ENCODE measurements at places on chromosomes 5 and 9.
A peak's percentile ranks its signal among the peaks of the same experiment; 100 is the strongest.

DNA sequence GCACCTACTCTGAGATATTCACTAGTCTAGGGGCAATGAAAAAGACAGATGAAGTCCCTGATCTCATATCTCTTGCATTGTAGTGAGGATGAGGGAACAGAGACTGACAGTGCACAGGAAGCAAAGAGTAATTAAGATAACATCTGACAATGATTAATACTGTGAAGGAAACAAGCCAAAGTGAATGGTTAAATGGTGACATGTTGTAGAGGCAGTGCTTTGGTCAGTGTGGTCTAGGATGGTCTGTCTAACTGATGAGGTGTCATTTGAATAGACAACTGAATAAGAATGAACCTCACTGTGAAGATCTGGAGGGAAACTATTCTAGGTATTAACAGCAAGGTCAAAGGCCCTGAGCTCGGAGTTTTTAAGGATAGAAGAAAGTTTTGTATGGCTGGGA, 333.3 kb upstream of the GRIA1 start:
- DNase-seq: no peak

DNA sequence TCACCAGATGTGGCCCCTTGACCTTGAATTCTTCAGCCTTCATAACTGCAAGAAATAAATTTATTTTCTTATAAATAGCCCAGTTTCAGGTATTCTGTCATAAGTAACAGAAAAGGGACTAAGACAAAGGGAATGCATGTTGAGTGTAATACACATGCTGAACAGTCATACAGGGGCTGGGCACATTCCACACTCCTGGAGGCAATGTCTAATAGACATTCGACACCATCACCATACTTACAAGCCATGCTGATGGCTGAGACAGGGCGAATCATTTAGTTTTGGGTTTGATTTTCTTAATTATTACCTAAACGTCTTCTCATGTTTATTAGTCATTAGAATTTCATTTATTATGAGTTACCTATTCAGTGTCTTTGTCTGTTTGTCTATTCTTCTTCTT, 68.5 kb downstream of the TENT4A start:
- no peak for DNase-seq

GRCh38 chr5:34499001-34499734, 157.0 kb upstream of the RAI14 start:
- DNase-seq: no peak

DNA sequence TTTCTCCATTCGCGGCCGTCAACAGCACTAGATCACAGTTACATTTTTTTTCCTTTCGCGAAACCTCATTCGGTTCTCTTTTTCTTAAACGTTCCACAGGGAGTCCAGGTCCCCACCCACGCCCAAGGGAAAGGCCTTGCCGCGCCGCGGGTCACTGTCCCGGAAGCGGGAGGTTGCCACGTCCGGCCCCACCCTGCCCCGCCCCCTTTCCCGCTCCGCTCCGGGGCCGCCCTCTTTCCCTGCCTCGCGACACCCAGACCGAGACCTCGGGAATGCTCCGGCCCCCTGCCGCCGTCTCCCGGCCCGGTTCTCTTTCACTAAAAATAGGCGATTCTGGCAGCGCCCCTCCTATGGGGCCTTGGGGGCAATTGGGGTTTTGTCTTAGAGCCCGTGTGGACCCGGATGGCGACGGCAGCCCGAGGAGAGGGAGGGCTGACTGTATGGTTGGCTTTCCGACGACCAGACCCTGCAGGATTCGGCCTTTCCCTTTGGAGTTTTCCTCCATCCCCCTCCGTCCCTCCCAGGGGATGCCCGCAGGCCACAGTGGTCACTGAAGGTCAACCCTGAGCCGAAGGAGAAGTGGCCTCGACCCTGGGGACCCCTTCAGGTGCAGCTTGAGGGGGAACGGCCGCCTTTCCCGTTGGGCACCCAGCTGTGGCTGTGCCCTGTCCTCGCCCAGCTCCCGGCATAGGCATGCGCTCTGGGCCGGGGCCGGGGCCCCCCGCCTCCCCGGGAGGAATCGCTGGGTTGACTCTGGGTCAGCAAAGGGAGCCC, 2.8 kb upstream of the RACK1 start:
- peak; percentile 75 for DNase-seq

- DNase-seq: no peak
Observed at GRCh38 chr5:179613460-179614071, 9.9 kb downstream of the HNRNPH1 start.

DNA sequence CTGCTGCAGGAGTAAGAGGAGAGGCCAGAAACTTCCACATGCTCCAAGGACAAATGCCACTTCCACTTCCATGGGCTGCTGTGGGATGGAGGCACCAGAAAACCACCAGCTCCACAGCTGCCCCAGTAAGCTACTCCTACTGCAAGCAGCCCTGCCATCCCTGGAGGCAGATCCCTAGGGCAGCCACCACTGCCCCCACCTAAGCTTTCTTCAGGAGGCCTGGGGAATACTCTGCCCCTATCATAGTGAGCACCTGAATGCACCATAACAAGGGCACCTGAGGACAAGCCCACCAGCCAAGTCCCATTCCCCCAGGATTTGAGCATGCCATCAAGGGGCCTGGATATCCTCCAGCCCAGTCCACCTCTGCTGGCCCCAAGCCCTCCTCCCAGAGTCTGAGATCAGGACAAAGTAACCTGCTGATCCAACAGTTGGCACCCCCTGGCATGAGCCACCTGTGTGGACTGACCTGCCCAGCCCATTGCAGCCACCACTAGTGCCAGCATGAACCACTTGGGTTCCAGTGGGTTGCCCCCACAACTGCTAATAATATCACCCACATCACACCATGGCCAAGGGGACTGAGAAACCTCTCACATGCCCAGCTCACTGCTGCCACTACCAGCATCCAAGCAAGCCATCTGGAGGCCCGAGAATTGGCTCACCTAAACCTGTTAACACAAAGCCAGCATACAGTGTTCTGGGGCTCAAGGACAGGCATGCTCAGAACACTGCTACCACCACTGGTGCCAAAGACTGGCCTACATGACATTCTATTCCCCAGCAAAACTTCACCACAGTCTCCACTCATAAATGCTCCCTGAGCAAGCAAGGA, 480.1 kb downstream of the CDH12 start:
- no peak for DNase-seq

GRCh38 chr9:114283551-114284111, 39.3 kb upstream of the ORM1 start:
- DNase-seq: no peak

GRCh38 chr9:101668421-101668820, 70.0 kb downstream of the GRIN3A start:
- no peak for DNase-seq

- no peak for DNase-seq
Observed at GRCh38 chr9:95729046-95729445, 146.4 kb upstream of the ERCC6L2 start.

- no peak for DNase-seq
Observed at GRCh38 chr9:109602987-109603386, 104.9 kb upstream of the PTPN3 start.

DNA sequence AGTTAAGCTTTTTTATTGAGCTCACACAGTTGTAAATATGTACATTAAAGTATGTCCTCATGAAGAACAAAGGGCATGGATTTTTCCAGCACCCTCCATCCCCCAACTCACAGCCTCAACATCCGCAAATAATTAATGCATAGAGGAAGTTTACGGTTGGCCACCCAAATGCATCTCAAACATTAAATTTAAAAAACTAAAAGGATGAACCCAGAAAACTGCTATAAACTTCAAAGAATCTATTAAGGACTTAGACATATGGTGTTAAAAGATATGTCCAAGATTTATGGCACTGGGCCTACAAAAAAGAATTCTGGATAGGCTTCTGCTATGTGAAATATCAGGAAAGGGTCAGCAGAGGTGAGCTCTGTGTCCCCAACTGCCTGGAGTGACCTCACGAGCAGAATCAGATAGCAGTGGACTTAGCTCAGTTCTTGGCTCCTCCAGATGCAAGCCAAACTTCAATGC, 54.0 kb upstream of the TNC start:
- DNase-seq: no peak

GRCh38 chr5:96022971-96023370, 61.3 kb upstream of the ELL2 start:
- DNase-seq: no peak

- no peak for DNase-seq
Observed at GRCh38 chr9:92642564-92642963, 27.4 kb downstream of the IPPK start.

- DNase-seq: no peak
Observed at GRCh38 chr5:34680896-34681295, 24.8 kb downstream of the RAI14 start.
